Hematopoietic multipotent progenitor cell treated with erythropoietin and hydrocortisone succinate and interleukin-3 and kit ligand, for 4 days (in vitro differentiated cells): ENCODE measurements at places on chromosomes 2 and 18.

DNA sequence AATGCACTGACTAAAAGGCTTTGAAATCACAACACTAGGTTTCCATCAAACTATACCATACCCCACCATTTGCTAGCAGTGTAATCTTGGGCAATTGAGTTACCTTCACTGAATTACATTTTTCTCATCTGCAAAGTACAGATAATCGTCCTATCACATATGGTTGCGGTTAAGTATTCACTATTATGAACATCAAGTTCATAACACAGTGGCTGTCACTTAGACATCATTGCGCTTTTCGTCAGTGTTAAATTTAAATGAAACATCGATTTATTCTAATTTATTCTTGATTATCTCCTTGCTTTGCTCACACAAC lies 505.9 kb downstream of the CPS1 start:
- no peak for DNase-seq

DNA sequence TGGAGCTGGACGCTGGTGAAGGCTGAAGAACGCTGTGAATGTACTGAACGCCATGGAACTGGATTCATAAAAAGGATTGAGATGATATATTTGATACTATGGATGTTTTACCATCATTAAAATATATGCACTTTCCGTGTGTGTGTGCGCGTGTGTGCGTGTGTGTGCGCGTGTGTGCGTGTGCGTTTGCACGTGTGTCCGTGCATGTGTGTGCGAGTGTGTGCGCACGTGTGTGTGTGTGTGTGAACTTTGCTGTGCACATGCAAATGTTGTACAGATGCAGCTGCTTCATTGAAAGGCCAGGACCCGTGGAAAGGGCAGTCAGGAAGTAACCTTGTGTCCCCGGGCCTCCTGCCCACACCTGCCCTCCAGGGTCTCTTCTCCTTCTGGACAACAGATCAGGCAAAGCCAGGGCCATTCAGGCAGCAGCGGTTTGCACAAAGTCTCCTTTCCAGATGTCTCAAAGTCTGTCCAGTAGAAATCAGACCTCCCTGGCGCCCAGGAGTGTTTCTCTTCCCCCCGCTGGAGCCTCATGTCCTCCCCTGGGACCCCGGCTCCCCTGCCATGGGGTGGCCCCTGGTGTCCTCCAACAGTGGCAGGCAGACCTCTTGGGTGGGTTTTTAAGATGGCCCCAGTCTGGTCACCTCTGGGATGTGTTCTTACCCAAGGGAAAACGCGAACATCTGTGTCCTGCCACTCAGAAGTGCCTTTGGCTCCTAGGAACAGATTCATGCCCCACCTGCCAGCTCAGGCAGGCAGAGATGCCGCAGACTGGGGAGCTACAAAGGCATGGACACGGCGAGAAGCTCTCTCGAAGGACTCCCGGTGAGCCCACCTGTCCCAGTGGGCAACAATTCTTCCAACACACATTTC lies 86.1 kb upstream of the GPC1 start:
- no peak for DNase-seq

DNA sequence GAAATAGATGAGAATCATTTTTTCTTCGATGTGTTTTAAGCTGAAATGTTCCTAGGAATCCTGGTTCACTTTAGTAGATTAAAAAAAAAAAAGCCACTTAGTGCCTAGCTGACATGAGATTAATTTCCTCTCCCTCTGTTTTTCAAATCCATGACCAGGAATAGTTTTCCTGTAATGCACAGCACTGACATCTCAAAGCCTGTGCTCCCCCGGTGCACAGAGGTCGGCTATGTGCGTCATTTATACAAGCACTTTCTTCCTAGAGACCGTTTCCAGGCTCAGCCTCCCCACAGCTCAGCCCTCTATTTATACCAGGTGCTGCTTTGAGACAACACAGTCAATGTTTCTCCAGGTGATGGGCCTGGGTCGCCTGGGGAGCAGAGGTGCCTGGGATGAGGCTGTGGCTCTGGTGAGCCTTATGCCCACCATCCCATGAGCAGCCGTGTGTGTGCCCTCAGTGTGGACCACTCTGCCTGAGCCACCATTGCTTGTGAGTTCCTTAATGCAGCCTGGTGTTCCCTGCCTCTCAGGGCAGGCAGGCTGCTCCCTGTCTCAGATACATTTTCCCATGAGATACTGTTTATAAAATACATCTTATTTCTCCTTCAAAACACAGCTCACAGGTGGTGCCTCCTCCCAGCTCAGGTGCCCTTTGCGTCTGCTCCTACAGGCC lies 515.7 kb upstream of the HS6ST1 start:
- DNase-seq = no peak

GRCh38 chr2:46964835-46965560 lies 49.4 kb upstream of the MCFD2 start:
- DNase-seq = no peak

GRCh38 chr2:223908304-223908998 lies 36.7 kb downstream of the WDFY1 start:
- no peak for DNase-seq

- DNase-seq = no peak
Observed at GRCh38 chr2:27776097-27776496, 4.6 kb downstream of the MRPL33 start.

DNA sequence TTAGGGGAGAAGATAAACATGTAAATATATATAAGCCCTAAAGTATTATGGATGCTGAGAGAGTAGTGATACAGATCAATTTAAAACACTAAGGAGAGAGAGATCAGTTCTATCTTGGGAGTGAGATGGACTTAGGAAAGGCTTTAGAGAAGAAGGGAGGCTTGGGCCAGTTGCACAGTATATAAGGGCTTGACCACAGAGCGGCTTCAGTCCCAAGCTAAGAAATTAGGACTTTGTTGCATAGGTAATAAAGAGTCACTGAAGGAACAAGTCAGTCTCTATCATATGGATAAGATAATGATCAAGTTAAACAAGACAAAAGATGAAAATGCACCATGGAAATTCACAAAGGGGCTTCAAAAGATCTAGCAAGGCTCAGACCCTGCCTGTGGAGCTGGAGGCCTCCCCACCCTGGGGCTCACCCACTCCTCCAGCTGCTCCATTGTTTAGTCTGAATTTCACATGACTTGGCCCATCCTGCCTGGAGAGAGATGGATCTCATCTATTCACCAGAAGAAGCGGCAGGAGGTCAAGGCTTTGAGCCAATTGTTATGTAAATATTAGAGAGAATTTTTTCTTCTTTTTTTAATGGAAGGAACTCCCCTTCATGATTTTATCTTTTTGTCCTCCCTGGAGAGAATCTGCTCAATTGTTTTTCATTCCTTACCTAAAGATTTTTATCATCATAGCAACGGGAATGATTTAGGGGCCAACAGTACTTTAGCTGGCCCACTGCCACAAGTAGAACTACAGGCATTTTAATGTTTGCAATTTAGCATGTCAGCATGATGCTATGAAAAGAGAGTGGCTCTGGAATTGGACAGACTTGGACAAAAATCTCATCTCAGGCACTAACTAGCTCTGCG lies 44.0 kb downstream of the GYPC start:
- no peak for DNase-seq

DNA sequence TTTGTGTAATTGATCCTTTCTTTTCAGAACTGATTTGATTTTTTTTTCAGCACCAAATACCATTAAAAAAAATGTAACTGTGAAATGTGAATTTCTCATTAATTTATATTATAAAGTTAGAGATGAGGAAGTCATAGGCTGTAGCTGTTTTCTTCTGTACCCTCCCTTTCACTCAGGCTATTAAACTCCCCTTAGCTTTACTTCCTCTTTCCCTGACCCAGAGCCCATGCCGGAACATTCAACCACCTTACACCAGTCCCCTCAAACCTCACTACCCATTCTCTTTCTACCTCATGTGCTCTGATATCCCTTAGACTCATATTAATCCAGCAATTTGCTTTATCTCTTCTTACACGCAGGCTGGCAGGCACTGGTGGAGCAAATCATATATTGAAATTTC lies 12.4 kb downstream of the GALNT5 start:
- peak; percentile 82 for DNase-seq

DNA sequence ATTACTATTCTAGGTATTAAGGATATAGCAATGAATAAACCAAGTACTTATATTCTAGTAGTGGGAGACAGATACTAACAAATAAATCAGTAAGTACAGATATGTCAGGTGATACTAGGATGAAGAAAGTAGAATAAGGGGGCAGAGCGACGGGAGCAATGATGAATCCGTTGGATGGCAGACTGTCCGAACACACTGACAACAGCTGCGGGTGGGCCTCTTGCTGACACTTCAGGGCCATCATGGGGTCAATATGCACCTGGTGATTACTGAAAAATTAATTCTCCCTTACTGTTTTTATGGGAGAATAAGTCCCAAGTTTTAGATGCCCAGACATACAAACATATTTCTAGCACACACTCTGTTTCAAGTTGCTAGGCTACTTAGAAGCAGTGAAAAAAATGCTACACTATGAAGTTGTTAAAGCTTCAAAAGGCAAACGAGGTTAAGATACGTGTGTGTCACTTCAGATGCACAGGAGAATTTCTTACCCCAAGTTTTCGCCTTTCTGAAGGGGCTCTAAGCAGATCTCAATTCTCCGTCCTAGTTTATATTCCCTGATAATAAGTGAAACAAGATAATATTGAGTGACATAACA lies 78.7 kb downstream of the USP40 start:
- DNase-seq = no peak

DNA sequence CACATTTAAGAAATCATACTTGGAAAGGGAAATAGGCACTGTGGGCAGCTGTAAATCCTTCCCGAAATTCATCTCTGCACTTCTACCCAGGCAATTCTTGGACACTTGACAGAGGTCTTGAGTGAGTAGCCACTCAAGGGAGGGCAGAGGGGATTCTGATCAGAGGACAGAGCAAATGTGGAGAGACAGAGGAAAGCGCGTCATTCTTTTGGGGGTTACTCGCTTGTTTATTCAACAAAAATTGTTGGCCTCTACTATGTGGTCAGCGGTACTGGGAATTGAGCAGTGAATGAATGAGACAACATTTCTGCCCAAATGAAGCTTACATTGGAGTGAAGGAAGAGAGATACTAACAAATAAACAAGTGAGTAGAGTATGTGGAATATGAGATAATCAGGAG lies 41.4 kb upstream of the YES1 start:
- DNase-seq = no peak

DNA sequence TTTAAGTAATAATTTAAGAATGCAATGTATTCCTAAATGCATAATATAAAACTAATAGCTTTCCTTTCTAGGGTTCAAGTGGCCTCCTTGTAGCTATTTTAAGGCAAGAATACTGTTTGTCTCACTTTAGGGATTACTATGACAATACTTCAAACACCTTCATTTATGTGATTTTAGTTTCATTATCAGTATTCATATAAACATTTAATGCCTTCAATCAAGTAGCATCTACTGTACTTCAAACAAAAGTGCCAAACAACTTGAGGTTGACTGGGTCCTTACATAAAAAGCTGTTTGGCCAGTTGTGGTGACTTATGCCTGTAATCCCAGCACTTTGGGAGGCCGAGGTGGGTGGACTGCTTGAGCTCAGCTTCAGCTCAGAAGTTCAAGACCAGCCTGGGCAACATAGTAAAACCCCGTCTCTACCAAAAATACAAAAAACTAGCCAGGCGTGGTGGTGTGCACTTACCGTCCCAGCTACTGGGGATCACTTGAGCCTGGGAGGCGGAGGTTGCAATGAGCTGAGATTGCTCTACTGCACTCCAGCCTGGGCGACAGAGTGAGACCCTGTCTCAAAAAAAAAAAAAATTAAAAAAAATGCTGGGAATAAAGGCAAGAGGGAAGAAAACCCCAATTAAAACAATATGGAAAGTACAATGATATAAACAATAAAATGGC lies 9.3 kb downstream of the MEX3C start:
- DNase-seq = no peak

GRCh38 chr2:211281430-211282073 lies 725.2 kb downstream of the CPS1 start:
- no peak for DNase-seq

DNA sequence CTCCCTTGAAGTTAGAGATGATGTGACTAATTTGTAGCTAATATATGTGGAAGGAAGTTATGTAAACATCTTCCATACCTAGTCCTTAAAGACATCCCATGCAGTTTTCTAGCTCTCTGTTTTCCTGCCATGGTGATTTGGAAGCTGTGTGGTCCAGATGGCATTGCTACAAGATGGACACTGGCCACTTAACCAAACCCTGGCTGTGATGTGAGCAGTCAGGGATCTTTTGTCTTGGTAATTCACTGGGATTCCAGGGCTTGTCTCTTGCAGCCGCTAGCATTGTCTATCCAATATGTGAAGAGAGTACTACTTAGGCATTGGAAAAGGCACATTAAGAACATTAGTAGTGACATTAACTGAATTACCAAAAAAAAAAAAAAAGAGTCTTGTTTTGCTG lies 139.9 kb upstream of the DOCK10 start:
- no peak for DNase-seq

GRCh38 chr2:200471928-200472645 lies 37.8 kb downstream of the KCTD18 start:
- no peak for DNase-seq

DNA sequence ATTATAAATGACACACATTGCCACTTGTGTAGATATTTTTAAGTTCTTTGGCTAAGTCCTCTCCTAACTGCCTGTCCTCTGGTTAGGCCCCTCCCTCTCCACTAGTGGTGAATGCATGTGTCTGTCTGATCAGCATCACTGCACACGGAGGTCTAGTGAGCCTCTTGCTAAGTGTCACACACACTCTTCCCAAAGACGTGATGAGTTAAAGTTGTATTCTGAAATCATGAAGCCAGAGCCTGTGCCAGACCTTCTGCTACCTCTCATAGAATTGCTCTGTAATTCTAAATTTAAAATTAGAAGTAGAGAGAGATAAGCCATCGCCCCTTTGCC lies 41.3 kb downstream of the RALB start:
- DNase-seq = no peak

GRCh38 chr18:61413396-61413795 lies 80.2 kb downstream of the CDH20 start:
- DNase-seq = no peak

DNA sequence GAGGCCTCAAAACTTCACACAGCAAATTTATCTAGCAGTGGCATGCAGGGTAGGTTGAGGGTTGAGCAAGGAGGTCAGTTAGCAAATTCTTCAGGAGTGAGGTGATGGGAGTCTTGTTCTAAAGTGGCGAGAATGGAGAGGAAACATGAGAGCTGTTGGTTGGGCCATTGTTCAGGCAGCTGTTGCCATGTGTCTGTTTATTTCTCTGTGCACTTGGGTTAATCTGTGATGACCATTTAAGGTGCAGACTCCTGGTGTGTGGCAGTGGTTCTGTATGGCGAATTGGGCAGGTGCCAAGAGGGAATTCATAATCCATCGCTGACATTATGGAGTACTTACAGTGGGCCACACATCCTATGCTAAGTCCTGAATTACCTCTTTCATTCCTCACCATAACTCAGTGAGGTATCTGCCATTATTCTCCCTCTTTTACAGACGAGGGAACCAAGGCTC lies 30.4 kb downstream of the TMEM178A start:
- no peak for DNase-seq

GRCh38 chr18:10025711-10026670 lies 112.2 kb downstream of the VAPA start:
- DNase-seq = no peak
